ENCODE measurements at places on chromosomes 16 and 17. TPM values are rescaled to one million over a fixed set of nuclear protein-coding genes. Genes with fewer than 3 reads are reported as not detected.

TEKT5 gene
- not detected for total RNA-seq

TBC1D3G gene
- not detected for total RNA-seq

C16orf54 gene
- not detected for total RNA-seq

RHBDL3 gene
- total RNA-seq: 0.14 TPM

SLC6A2 gene
- total RNA-seq: not detected

SLC12A3 gene
- total RNA-seq: not detected

KATNB1 gene
- total RNA-seq: 25.4 TPM

HES7 gene
- total RNA-seq: 0.40 TPM

ASIC2 gene
- total RNA-seq: under 0.01 TPM

C17orf113 gene
- total RNA-seq: 0.26 TPM

CD300C gene
- total RNA-seq: not detected

Data from pulmonary artery endothelial cell (primary cell).